T-helper 2 cell (primary cell): ENCODE measurements at places on chromosomes 1 and 21.

GRCh38 chr1:209215826-209216225 is 367.7 kb upstream of the CAMK1G start:
- DNase-seq = no peak

GRCh38 chr1:162680419-162681121 is 48.3 kb downstream of the DDR2 start:
- no peak for DNase-seq

DNA sequence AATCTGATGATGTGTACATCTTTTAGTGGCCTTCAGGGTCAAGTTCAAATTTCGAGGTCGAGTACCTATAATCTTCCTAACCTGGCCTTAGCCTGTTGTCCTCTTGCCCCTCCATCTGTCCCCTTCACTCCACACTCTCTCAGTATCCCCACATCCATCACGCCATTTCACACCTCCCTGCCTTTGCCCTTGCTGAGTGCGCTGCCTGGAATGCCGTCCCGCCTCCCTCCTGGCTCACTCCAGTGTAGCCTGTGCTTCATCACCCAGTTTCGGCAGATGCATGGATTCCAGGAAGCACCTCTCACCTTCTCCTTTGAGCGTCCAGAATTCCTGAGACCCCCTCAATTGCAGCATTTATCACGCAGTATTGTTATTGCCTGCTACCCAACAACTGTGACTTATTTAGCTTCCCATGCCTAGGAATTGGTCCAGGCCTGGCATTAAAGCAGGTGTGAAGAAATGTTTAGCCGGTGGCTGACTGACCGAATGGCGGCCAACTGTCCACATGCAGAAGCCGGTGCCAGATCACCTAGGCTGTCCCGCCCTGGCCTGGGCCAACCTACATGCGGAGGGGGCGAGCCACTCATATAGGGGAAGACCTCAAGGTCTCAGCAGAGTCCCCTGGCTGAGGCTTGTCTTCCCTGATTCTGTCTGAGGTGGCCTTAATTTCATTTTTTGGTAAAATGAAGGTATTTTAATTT is 34.5 kb downstream of the MYOM3 start:
- no peak for DNase-seq

- no peak for DNase-seq
Observed at GRCh38 chr1:19889656-19890055, 7.5 kb downstream of the OTUD3 start.

- DNase-seq = peak; percentile 85
Observed at GRCh38 chr1:198556971-198557370, 16.5 kb upstream of the ATP6V1G3 start.

DNA sequence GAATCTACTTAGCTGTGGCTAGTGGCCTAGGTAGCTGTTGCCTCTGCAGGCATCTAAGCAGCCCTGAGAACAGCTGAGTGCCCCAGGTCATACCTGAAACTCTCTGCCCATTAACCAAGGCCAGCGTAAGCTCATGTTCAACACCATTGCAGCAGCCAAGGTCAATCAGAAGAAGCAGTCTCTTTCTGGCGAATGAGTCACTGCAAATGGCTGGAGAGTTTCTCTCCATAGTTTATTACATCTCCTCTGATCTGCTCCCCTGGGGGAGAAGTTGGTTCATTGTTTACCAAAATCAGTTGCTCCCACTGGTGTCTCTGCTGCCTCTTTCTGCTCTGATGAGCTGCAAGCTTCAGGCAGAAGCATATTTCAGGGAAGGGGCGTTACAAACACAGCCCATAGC is 6.9 kb upstream of the BCL9 start:
- DNase-seq = no peak

DNA sequence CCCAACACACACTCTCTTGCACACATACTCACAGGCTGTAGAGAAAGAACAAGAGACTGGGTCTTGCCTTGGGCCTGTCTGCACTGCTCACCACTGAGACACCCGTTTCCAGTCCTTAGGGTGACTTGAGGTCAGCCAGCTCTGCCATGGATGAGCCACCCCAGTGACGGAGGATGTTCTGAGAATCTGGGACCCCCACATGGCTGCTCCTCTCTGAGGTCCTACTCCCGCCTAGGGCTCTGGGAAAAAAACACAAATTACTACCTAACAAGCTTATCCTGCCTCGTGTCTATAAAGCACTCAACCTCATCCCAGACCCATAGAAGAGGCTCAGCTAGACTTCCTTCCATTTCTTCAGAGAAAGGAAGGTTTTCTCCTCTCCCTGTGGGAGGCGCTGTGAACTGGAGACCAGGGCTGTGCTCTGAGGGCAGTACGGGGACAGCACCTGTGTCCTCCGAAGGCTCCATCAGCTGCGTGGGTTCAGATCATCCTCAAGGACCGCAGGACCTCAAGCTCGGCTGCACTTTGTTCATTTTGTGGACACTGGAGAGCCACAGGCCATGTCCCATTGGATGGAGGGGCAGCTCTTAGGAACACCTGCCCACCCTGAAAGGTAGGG is 4.3 kb upstream of the CLEC20A start:
- DNase-seq = no peak

DNA sequence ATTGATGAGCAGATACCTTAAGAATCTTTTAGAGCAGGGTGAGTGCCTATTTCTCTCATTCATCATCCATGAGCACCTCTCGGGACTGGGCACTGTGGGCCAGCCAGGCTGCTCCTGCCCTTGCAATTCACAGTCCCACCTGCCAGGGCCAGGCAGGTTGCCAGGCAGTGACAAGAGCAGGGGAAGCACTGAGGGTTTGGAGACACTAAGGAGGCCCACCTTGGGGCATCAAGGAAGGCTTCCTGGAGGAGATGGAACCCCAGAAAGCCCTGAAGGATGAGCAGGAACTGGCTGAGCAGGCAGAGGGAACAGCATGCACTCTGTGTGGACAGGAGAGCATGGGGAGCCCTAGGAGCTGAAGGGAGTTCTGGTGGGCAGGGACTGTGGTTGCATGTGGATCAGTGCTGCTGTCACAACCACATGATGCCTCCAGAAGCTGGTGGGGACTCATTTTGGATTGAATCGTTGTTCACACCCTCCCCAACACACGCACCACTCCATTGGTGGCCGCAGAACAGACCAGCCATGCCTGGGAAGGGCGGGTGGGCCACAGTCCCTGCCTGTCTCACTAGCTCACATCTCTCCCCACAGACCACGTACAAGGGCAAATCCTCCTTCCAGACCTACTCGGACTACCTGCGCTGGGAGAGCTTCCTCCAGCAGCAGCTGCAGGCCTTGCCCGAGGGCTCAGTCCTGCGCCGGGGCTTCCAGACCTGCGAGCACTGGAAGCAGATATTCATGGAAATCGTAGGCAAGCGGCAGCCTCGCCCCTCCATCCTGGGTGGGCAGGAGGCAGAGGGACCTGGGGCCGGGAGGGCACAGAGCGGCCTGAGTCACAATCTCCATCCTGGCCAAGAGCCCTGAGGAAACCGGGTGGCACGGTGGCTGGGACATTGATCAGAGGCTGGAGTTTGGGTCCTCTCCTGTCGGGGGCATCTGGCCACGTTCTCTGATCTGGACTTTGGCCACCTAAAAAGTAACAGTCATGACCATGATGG is 55.1 kb downstream of the DISP3 start:
- DNase-seq = no peak

DNA sequence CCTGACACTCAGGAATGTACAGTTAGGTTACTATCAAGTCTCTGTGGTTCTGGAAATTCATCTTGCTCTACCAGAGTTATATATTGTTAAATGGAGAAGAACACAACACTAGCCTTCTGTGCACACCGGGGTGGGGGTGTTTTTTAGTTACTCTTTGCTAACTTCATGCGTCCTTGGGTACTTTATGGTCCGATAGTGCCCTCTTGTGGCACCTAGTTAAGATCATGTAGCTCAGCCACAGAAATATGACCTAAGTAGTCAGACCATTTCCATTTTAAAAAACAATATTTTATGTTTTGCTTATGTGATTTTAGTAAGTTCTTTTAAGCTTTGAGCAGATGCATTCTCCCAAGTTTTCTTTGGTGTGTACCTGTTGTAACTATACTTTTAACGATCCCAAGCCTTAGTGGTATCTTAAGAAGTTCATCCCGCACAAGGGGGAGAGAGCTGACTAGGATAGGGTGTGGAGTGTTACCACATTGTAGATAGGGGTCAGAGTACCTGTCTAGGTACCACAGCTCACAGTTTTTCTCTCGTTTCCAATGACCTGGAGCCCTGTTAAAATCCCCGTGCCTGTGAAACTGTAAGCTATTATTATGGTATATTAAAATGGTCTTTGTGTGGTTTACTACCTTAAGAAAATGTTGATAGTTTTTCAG is 20.6 kb upstream of the SH3D21 start:
- peak; percentile 26 for DNase-seq

- DNase-seq = no peak
Observed at GRCh38 chr1:225448146-225448805, 20.4 kb upstream of the LBR start.

GRCh38 chr1:27144920-27145661 is 9.8 kb downstream of the SLC9A1 start:
- DNase-seq = no peak

- DNase-seq = no peak
Observed at GRCh38 chr1:159829273-159829634, 2.6 kb downstream of the SLAMF8 start.

DNA sequence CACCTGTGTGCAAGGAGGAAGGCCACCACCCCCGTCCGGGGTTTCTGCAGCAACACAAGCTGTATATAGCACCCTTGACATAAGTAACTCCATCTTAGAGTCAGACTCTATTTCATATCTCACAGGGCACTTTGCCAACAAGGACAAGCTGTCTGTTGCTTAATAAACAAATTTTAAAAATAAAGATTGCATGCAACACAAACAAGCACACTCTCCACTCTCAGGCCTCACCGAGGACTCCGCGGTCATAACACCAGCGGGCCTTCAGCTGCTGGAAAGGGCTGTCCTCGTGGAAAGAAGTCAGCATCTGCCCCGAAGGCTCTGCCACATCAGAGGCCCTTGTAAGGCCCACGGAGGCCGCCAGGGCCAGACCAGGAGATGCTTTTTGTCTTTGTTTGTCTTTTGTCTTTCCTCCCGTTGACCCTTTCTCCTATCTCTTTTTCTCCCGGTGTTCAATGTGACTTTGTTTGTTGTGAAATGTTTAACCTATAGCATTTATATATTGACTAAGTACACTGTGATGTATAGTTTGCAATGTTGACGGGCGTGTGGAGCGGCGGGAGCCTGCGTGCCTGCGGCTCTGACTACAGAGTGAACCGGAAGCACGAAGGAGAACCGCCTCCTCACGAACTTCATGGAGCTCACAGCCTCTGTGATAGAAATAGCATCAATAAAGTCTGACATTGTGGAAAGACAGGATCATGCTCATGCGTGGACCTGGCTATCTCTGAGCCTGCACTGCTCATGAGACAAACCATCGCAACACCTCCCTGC is 24.1 kb downstream of the MEGF6 start:
- DNase-seq = no peak

DNA sequence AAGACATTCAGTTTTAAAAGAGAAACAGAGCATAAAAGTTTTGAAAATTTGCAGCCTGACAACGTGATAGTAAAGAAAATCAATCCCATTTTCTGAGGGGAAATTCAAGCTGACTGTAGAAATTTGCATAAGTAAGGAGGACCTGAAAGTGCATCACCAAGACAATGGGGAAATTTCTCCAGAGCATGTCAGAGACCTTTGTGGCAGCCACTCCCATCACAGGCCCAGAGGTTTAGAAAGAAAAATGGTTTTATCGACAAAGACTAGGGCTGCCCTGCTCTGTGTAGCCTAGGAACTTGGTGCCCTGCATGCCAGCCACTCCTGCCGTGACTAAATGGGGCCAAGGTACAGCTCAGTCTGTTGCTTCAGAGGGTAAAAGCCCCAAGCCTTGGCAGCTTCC is 1640.2 kb upstream of the PRMT6 start:
- no peak for DNase-seq

DNA sequence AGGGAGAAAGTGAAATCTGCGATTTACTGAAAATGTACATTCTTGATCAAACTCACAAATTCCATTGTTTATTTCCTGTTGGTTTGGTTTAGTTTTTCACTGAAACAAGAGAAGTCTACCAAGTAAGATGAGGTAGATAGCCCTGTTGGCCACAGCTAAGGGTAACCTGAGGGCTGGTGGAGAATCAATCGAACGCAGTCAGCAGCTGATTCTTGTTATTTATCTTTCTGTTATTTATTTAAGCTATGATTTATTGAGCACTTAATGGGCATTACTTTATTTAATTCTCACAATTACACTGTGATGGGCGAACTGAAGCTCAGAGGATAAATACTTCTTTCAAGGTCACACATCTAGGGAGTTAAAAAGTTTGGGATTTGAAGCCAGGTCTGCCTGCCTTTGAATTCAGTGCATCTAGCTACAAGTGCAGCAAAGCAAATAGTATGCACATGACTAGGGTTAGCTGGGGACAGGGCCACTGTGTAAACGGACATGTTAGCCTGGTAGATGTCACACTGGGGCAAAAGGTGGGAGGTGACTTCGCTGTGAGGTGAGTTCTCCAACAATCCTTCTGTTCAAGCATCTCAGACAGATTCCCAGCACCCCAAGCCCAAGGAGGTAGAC is 106.5 kb upstream of the GADD45A start:
- no peak for DNase-seq

DNA sequence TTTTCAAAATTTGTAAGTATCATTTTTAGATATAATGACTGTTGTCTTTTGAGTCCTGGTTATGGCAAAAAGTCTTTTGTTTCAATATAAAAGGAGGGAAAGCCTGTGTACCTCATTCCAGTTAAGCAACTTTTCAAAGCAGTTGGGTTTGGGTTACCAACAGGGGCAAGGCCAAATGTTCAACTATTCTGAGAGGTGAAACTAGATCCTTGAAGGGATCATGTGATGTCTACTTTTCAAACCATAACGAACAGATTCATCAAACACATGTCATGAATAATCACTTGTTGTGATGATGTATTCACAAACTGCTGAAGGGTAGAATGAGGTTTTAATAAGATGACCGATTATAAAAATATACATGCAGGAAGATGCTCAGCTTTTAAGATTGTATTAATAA is 171.3 kb downstream of the HHAT start:
- DNase-seq = no peak

GRCh38 chr1:31199236-31199790 is 40.4 kb downstream of the NKAIN1 start:
- no peak for DNase-seq

DNA sequence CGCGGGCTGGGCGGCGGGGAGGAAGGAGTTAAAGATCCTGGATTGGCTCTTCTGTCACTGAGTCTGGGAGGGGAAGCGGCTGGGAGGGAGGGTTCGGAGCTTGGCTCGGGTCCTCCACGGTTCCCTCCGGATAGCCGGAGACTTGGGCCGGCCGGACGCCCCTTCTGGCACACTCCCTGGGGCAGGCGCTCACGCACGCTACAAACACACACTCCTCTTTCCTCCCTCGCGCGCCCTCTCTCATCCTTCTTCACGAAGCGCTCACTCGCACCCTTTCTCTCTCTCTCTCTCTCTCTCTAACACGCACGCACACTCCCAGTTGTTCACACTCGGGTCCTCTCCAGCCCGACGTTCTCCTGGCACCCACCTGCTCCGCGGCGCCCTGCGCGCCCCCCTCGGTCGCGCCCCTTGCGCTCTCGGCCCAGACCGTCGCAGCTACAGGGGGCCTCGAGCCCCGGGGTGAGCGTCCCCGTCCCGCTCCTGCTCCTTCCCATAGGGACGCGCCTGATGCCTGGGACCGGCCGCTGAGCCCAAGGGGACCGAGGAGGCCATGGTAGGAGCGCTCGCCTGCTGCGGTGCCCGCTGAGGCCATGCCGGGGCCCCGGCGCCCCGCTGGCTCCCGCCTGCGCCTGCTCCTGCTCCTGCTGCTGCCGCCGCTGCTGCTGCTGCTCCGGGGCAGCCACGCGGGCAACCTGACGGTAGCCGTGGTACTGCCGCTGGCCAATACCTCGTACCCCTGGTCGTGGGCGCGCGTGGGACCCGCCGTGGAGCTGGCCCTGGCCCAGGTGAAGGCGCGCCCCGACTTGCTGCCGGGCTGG is at the start of gene NPR1:
NPR1 (plus strand) TSS at position 170 of the 818 bp plus-strand sequence; CDS start at position 591, 421 bp downstream.
- DNase-seq = no peak
